ENCODE measurements at places on chromosomes 2 and 18. TPM values are rescaled to one million over a fixed set of nuclear protein-coding genes. Genes with fewer than 3 reads are reported as not detected.
A peak's percentile ranks its signal among the peaks of the same experiment; 100 is the strongest.

DNA sequence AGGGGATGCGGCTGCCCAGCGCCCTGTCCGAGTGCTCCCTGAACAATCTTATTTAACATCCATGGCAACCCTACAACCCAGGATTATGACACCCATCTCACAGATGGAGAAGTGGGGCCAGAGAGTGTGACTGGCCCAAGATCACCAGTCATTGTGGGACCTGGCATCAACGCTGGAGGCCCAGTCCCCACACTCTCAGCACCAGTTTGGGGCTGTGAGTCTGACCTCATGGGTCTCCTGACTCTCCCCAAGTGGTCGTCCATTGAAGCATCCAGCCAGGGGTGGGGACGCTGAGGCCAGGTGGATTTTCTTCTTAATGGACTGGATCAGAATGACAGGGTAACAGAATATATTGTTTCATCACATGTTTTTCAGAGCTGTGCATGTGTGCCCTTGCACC is 24.5 kb downstream of the MAL start:
- no peak for DNase-seq

The REG1B gene
- polyA plus RNA-seq: not detected

DNA sequence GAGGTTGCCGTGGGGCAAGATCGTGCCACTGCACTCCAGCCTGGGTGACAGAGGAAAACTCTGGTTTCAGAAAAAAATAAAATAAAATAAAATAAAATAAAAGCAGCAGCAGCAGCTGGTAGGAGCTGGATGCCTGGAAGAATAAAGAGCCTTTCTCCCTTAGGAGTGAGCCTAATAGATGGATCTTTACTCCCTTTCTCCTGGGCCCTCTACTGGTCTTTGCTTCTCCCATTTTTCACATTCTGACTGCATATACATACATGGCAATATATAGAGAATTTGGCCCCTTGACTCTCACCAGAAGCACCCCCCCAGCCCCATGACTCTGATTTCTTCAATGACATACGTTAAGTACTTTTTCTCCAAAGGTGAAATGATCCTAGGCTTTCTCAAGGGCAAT is 9.8 kb upstream of the MALT1 start:
- peak; percentile 38 for DNase-seq

The FSHR gene
- polyA plus RNA-seq: not detected

DNA sequence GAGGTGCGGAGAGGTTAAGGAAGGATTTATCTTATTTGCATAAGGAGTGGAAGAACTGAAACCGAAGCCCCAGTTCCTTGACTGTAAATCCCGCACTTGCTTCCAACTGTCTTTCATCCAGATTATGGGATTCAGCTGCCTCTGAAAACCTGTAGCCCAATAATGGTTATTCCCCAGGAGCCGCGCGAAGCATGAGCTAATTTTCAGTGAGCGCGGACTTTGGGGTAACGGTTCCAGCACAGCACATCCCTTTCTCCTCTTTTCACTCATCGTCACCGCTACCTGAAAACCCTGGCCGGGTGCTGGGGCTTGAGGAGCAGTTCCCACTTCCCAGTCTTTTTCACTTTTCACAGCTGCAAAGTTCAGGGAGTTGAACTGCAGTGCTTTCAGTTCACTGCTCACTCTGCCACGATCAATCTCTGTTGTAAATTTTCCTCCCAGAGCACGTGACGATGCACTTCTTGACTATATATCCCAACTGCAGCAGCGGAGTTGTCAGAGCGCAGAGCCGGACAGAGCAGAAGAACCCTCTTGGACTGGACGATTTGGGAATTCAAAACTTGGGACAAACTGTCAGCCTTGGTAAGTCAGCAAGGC is at the start of gene KCNE4:
Gene KCNE4 (plus strand): TSS at position 498 of the 597 bp plus-strand sequence. CDS start 641 bp downstream, outside the sequence.
- DNase-seq: peak; percentile 75

- no peak for DNase-seq
Measured at GRCh38 chr2:191885098-191885497, 38.2 kb upstream of the CAVIN2 start.

GRCh38 chr2:181683518-181684453 is 3.5 kb upstream of the NEUROD1 start:
- DNase-seq: peak; percentile 61

The LIMS3 gene
- polyA plus RNA-seq: 7.6 TPM

- DNase-seq: no peak
Measured at GRCh38 chr2:148978026-148978685, 60.3 kb upstream of the LYPD6B start.

DNA sequence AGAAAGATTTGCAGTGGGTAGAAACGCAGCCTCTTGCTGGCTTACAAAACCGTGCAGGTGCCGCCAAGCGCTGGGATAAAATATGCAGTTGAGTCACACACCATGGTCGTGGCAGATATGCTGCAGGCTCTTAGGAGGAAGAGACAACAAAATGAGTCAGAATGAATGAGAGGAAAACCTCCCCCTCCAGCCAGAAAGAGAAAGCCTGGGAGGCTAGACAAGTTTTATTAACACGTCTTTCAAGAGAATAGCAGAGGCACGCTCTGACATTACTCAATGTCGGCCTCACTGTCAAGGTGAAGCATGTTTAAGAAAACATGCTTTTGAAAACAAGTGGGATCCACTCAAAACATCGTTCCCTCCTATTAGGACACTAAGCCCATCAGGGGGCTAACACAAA is 37.1 kb upstream of the ZCCHC2 start:
- DNase-seq: peak; percentile 90

GRCh38 chr2:86744152-86744551 is 24.1 kb downstream of the RMND5A start:
- DNase-seq: no peak

- no peak for DNase-seq
Measured at GRCh38 chr18:46294318-46294717, 190.1 kb downstream of the HAUS1 start.

The CTAGE1 gene
- 0.06 TPM for polyA plus RNA-seq

DNA sequence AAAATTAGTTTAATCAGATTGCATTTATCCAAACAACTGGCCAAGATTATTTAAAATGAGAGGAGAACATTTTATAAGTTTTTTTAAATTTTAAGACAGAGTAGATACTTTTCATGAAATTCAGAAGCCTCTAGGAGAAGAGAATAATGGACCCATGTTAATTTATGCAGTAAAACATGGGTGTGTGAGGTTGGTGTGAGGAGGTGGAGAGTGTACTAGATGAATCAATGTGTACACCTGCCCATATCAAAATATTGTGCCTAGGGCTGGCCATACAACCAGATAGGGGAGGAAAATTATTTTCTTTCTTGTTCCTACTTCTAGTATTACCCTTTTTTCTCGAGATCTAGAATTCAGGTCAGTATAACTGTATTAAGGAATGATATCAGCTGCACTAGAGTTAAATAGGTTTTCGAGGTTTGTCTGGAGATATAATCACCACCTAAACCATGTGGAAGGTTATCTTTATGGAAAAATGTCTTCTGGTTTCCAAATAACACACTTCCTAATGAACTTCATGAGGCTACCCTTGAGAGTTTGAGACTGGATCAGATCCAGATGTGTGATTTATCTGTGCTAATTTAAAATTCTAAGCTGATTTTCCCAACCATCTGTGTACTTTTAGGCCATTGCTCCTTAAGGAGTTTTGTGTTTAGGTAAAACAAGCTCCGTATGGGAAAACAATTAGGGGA is 37.6 kb downstream of the TMEM178A start:
- no peak for DNase-seq

- DNase-seq: no peak
Measured at GRCh38 chr2:199911877-199912161, 726 bp downstream of the C2orf69 start.

The ZNF396 gene
- 0.54 TPM for polyA plus RNA-seq

DNA sequence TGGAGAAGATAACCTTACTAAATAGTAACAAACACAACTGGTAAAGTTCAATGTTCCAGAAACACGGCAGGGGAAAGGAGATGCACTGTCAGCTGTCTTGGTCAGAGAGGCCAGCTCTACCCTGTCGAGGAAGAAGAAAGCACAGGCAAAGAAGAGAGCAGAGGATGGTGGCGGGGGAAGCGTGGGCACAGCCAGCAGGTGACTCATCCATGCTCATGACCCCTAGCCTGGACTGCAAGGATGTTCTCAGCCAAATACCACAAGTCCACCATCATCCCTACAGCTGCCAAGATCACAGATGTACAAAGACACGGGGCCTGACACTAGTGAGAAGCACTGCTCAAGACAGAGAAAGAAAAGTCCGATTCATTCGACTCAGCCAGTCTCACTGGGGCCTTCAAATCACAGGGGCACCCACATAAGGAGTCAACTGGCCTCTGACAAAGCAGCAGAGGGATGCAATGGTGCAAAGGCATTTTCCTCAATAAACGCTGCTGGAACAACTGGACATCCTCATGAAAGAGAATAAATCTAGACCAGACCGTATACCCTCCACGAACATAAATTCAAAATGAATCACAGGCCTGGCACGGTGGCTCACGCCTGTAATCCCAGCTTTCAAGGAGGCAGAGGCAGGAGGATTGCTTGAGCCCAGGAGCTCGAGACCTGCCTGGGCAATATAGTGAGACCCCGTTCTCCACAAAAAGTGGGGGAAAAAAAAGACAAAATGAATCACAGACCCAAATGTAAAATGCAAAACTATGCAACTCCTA is 5.6 kb downstream of the DTYMK start:
- peak; percentile 99 for DNase-seq

- DNase-seq: peak; percentile 26
Measured at GRCh38 chr18:44133483-44133882, 547.2 kb upstream of the SETBP1 start.

The ALS2 gene
- polyA plus RNA-seq: 9.5 TPM

The CTLA4 gene
- not detected for polyA plus RNA-seq

DNA sequence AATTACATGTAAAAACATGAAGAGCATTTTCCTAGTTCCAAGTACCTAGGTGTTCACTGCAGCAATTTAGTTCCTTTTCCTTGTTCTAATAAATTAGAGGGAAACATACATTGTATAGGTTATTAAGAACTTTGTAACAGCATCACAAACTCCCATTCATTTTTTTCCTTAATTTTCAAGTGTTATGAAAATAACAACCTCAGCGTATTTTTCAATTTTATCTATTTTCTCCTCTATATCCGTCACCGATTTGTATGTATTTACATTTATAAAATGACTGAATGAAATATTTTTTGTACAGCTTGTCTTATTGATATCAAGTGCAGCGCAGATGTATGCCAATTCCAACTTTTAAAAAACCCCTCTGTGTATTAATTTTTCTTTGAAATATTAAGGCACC is 44.0 kb downstream of the ZCCHC2 start:
- no peak for DNase-seq

DNA sequence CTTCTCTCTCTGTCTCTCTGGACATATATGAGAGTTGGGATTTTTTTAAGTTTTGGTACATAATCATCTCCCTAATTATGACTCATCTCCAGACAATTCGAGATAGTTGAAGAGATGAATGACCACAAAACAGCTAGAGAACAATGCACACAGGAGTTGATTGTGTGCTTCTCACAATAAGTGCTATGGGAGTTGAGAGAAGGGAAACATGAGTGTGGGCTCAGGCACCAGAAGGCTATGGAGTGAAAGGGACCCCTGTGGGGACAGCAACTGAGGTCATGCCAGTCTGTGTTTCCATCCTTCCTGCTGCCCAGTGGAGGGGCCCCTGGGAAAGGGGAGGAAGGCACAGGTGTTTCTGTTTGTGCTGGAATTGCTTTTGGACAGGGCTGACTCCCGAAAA is 6.5 kb upstream of the YWHAQ start:
- DNase-seq: peak; percentile 79

GRCh38 chr2:226771067-226771466 is 28.6 kb downstream of the IRS1 start:
- no peak for DNase-seq

DNA sequence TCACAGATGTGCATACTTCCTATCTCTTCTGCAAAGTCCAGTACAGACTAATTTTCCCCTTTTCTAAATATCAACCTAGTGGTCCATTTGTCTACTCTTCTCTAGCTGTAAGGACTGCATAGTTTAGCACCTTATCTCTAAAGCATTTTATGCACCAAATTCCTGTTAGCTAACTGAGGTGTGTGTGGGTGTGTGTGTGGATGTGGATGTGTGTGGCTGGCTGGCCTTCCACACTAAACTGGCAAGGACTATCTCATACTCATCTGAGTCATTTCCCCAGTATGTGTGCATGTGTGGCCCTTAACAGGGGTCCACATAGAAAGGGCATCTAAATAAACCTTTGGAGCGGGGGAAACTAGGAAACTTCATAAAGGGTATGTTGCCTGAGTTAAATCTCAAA is 139.6 kb downstream of the TTC32 start:
- peak; percentile 30 for DNase-seq

DNA sequence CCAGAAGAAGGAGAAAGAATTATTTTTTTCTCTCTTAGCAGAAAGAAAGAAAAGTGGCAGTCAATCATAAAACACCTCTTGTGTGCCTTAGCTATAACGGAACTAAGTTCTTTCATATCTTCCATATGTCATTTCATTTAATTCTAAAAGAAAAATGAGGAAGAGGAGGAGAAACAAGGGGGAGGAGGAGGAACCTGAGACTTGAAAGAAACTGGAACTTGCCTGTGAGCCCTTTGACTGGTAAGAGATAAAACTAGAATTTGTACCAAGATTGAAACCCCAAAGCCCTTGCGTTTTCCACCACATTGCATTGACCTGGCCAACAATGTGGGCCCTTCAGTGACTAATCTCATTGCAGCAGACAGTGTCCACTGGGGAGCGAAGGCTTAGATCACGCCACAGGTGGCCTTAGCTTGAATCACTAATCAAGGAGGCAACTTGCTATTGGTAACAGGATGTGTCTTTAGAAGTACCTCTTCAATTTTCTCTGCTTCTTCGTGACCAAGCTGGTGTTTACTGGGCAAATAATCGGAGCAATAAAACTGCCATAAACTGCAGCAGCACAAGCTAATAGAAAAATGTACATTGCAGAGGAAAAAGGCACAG is 307.9 kb downstream of the CLIP4 start:
- no peak for DNase-seq

The B4GALT6 gene
- 1.3 TPM for polyA plus RNA-seq

The KCNE4 gene
- 3.1 TPM for polyA plus RNA-seq

DNA sequence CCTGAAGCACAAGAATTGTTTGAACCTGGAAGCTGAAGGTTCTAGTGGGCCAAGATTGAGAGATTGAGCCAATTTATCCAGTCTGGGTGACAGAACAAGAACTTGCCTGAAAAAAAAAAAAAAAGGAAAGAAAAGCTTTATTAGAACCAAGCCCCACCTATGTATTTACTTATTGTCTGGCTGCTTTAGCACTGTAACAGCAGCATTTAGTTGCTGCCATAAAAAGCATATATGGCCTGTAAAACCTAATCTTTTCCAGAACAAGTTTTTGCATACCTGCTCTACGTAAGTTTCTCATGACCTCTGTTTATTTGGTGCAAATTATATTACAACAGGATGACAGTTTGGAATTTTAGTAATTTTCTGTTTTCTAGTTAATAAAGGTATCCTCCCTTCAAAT is 1565.6 kb upstream of the LRRTM1 start:
- DNase-seq: no peak

The FEZ2 gene
- polyA plus RNA-seq: 48.8 TPM

- DNase-seq: peak; percentile 84
Measured at GRCh38 chr2:10493634-10494281, 45.6 kb upstream of the ODC1 start.

The C2orf81 gene
- 6.0 TPM for polyA plus RNA-seq

GRCh38 chr2:224781400-224781799 is 65.2 kb upstream of the CCDC195 start:
- no peak for DNase-seq

- peak; percentile 10 for DNase-seq
Measured at GRCh38 chr2:119482481-119483394, 41.5 kb downstream of the SCTR start.

All from GM23248 (cell line).